ENCODE measurements at places on chromosomes 11 and 22. TPM values are rescaled to one million over a fixed set of nuclear protein-coding genes. Genes with fewer than 3 reads are reported as not detected.

Gene SLC37A2
- 81.5 TPM for polyA plus RNA-seq

Gene SLC22A9
- not detected for polyA plus RNA-seq

Gene KIRREL3
- polyA plus RNA-seq: not detected

- peak; percentile 19 for DNase-seq
- H3K27me3 ChIP-seq: no peaks in the 10 kb centered on the region
- H3K4me3 ChIP-seq: no peak overlapping the region
- H3K4me1 ChIP-seq: no peaks in the 10 kb centered on the region
Measured at GRCh38 chr11:108622341-108622740, 28.8 kb upstream of the EXPH5 start.

GRCh38 chr11:19730373-19730772, 17.7 kb downstream of the NAV2 start:
- H3K4me1 ChIP-seq: no peaks in the 10 kb centered on the region
- H3K27ac ChIP-seq: no peak overlapping the region
- H3K4me3 ChIP-seq: no peak overlapping the region

DNA sequence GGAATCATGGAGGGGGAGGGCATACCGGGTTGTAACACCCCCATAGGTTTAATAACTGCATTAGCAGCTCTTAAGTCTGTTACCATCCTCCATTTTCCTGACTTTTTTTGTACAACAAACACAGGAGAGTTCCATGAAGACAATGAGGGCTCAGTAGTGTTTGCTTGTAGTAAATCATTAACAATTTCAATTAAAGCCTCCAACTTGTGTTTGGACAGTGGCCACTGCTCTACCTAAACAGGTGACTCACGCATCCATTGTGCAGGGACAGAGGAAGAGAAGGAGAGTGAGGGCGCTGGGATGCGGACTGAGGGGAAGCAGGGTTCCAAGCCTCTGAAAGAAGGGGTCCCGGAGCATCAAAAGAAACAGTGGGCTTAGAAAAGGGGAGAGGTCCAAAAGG, 21.3 kb upstream of the MTNR1B start:
- H3K4me3 ChIP-seq: no peak overlapping the region
- H3K36me3 ChIP-seq: no peaks in the 10 kb centered on the region

- no peak overlapping the region for H3K4me3 ChIP-seq
- no peaks in the 10 kb centered on the region for H3K27me3 ChIP-seq
- no peak for DNase-seq
Measured at GRCh38 chr11:111408789-111409727, 30.0 kb upstream of the POU2AF1 start.

DNA sequence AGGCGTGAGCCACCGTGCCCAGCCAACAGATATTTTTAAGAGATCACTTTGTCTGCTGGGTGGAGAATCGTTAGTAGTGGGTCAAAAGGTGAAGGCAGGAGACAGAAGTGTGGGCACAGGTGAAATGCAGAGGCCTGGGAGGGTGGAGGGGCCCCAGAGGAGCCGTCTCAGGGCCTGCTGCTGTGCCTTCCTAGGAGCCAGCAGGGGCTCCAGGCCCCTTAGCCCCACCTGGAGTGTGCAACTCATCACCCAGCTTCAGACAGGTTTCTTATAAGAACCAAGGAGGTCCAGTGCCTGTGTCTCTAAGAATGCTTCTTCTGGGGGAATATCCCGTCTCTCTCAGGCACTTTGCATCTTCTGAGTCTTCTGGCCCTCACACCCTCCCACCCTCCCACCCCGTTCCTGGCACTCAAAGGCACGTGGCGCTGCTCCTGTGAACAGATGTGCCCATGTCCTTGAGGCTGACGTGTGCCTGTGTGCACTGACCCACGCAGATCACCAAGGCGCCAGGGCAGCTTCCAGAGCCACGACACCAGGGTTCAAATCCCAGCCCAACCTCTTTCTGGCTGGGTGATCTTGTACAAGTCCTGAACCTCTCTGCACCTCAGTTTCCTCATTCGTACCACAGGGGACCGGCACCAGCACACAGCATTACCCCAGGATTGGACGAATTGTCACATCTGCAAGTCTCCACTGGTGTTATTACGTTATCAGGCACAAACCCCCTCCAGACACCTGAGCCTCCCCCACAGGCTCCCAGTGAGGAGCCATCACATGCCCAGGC, 3.4 kb downstream of the ARSA start:
- no peaks in the 10 kb centered on the region for H3K27me3 ChIP-seq
- no peak for DNase-seq
- peaks cover 53% of the 10 kb centered on the region for H3K4me1 ChIP-seq

DNA sequence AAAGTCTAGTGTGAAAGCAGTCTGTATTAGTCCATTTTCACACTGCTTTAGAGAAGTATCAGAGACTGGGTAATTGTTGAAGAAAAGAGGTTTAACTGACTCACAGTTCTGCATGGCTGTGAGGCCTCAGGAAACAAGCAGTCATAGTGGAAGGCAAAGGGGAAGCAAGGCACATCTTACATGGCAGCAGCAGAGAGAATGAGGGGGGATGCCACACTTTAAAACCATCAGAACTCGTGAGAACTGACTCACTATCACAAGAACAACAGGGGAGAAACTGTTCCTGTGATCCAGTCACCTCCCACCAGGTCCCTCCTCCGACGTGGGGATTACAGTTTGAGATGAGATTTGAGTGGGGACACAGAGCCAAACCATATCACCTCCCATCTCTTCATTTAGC, 13.8 kb upstream of the TUBA8 start:
- H3K27me3 ChIP-seq: no peaks in the 10 kb centered on the region
- no peak overlapping the region for H3K4me3 ChIP-seq
- no peaks in the 10 kb centered on the region for H3K4me1 ChIP-seq
- no peak for DNase-seq

- H3K36me3 ChIP-seq: peaks cover 49% of the 10 kb centered on the region
- no peaks in the 10 kb centered on the region for H3K27me3 ChIP-seq
- DNase-seq: no peak
- peak overlapping the region; percentile 94 for H3K4me3 ChIP-seq
Measured at GRCh38 chr11:71454470-71455113, 1.6 kb downstream of the NADSYN1 start.

- DNase-seq: no peak
- no peak overlapping the region for H3K4me3 ChIP-seq
- H3K27ac ChIP-seq: no peak overlapping the region
- H3K4me1 ChIP-seq: no peaks in the 10 kb centered on the region
Measured at GRCh38 chr11:11036185-11036847, 178.5 kb upstream of the ZBED5 start.

DNA sequence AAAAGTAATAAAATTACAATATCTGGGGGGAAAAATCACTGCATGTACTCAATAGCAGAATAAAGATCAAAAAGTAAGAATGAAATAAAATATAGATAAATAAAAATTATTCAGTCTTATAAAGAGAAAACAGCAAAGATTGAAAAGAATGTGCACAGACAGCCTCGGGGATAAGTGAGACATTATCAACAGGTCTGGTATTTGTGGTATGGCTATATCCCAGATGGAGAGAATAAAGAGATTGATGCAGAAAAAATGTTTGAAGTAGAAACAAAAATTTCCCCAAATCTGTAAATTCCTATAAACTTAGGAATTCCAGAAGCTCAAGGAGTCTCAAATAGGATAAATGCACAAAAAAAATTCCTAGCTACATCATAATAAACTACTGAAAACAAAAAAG, 74.5 kb upstream of the LUZP2 start:
- no peaks in the 10 kb centered on the region for H3K27me3 ChIP-seq
- no peaks in the 10 kb centered on the region for H3K4me1 ChIP-seq
- no peaks in the 10 kb centered on the region for H3K36me3 ChIP-seq

DNA sequence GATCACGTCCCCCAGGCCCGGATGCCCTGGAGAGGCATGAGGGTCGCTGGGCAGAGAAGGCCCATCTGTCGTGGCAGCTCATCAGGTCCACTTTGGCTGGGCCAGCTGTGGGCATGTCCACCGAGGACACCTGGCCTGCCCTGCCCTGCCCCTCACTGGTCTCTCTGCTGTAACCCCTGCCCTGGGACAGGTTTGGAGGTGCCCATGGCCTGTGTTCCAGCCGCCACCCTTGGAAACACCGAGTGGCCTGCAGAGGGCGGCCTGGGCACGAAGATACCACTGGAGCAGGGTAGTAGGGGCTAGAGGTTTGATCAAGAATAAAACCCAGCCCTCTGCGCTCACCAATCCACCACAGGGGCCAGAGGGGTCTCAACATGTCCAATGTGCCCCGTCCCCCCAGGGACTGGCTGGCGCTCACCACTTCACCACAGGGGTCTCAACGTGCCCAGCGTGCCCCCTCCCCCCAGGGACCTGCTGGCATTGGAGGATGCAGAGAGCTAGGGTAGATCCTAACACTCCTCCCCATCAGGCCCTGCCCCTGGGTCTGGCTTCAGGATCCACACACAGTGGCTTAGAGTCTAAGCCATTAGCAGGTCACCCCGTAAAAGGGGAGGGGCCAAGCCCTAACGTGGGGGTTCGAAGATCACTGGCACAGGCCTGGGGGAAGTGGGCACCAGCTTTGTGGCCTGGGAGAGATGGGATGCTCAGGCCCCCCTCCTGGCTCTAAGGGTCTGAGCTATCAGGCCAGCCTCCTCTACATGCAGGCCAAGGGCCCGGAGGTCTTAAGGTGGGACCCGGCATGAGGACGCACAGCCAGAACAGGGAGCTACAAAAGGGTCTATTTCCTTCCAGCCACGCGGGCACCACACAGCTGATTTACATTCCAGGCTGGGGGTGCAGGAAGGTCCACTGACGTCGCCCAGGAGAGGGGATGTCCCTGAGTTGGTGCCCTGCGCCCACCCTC, 1.3 kb upstream of the HDAC10 start:
- DNase-seq: peak; percentile 58
- no peak overlapping the region for H3K27ac ChIP-seq
- no peaks in the 10 kb centered on the region for H3K27me3 ChIP-seq
- H3K4me3 ChIP-seq: peak overlapping the region; percentile 96
- peaks cover 19% of the 10 kb centered on the region for H3K36me3 ChIP-seq

- no peak for DNase-seq
- H3K27ac ChIP-seq: no peak overlapping the region
- no peaks in the 10 kb centered on the region for H3K36me3 ChIP-seq
- H3K4me3 ChIP-seq: no peak overlapping the region
- no peaks in the 10 kb centered on the region for H3K4me1 ChIP-seq
Measured at GRCh38 chr22:42360348-42360747, 71.9 kb downstream of the NFAM1 start.

DNA sequence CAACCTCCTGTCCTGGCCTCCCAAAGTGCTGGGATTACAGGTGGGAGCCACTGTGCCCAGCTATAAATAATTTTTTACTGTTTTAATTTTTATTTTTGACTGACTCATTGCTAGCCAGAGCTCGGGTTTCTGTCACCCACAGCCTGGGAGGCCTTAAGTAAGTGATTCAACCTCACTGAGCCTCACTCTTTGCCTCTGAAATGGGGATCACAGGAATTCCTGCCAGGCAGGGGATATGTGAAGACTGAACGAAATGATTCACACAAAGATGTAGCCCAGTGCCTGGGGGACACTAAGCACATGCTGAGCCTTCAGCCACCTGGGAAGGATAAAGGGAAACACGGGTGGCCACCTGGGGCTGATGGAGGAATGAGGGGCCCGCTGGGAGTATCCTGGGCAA, 3.8 kb upstream of the LRRC74B start:
- H3K27me3 ChIP-seq: no peaks in the 10 kb centered on the region
- H3K4me1 ChIP-seq: peaks cover 21% of the 10 kb centered on the region
- no peak for DNase-seq
- no peak overlapping the region for H3K4me3 ChIP-seq
- H3K27ac ChIP-seq: no peak overlapping the region

DNA sequence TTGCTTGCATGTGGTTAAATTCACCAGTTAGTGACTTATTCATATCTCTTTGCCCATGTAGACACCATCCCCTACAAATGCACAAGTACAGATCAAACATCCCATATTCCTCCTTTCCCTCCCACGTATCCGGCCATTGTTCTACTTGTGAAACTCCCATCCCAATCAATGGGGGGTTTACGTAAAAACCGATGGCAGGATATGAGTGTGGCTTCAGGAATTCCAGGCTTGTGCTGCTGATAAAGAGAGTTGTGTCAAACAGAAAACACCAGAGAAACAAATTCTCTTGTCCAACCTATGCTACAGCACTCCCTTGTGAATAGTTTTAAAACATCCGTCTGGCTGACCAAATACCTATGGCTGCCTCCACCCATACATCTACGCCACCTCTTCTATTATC, 15.5 kb downstream of the FLI1 start:
- H3K36me3 ChIP-seq: peaks cover 39% of the 10 kb centered on the region
- H3K27me3 ChIP-seq: no peaks in the 10 kb centered on the region
- H3K4me1 ChIP-seq: peaks cover 91% of the 10 kb centered on the region
- H3K4me3 ChIP-seq: no peak overlapping the region

DNA sequence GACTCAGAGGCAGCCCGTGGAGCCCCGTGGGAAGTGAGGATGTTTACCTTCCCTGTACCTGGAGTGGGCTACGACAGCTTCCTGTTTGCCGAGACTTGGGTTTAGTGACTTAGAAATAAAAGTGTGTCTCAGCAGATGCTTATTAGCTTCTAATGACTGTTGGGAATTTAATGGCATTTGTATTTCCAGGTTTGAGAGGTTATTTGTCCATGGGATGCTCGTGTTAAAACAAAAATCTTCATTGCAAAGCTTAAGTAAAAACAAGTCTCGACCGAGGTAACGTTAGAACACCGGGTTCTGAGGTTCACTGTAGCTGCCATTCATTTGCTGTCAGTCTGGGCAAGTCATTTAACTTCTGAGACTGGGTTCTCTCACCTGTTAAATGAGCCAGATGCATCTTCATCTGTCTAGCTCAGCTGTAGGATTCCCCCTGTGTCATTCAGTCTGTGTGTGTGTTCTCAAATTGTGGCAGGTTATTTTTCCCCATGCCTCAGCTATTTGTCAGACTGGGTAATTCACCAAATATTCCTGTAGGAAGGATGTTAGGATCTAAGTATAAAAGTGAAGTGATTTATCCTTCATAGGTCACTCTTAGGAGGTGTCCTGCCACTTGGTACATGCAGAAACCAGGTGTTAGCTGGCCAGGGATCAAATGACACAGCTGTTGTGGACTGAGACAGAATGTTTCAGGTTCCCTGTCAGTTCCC, 791 bp downstream of the EI24 start:
- DNase-seq: no peak
- peak overlapping the region; percentile 91 for H3K4me3 ChIP-seq

DNA sequence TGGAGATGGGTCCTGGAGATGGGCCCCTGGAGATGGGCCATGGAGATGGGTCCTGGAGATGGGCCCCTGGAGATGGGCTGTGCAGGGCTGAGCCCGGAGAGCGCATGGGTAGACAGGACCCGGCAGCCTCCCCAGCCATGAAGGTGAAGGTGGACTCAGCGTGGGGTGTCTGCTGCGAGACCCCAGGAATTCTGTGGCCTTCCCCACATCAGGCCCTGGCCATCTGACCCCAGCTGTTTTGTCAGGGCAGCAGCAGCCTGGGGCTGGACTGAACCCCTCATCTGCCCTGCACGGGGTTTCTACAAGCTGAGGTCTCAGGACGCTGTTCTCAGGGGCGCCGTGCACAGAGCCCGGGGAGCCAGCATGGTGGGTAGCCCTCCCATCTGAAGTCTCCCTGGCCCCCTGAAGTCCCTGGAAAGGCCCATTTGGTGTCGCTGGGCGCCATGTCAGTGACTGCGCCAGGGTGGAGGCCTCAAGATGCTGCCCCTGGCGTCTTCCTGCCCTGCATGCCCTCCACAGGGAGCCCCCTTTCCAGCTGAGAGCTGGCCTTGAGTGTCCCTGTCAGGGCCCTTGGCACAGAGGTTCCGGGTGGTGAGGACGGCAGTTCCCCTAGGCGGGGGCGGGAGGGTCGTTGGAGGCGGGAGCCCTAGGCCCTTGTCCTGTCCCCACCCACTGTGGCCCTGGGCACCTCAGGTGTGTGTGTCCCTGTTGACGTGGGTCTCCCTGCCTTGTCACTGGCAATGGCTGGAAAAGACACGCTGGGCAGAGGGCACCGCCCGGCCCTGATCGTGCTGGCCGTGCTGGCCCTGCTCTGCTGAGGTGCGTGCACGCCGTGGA, 5.4 kb downstream of the BRSK2 start:
- H3K27me3 ChIP-seq: peaks cover 27% of the 10 kb centered on the region
- H3K4me1 ChIP-seq: no peaks in the 10 kb centered on the region
- H3K36me3 ChIP-seq: no peaks in the 10 kb centered on the region
- no peak for DNase-seq

Measured in CD14-positive monocyte (primary cell).